ENCODE measurements at places on chromosomes 2 and 18.

- no peak for DNase-seq
Observed at GRCh38 chr2:168448980-168449379, 7.1 kb upstream of the CERS6 start.

DNA sequence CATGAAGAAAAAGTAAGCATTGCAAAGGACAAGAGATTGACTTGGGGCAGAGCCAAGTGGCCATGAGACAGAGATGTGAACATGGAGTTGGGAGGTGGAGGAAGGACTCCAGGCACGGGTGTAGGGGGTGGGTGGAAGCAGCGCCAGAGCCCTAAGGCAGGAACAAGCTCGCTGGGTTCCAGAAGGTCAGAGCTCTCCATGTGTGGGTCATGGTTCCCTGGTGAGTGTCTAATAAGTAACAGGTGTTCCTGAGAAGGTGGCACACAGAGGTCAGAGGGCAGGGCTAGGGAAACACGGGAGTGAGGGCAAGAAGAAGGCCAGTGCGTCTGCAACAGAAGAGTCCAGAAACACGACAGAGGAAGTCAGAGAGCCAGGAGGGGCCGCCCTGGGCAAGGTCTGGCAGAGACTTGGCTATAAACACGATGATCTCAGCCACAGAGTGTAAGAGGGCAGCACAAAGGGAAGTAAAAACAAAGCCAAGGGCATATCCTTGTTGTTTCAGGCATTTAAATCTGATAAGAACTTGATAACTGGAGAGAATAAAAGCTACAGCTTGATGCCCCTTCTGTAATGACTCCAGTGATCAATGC lies 260.8 kb downstream of the TGIF1 start:
- peak; percentile 48 for DNase-seq

DNA sequence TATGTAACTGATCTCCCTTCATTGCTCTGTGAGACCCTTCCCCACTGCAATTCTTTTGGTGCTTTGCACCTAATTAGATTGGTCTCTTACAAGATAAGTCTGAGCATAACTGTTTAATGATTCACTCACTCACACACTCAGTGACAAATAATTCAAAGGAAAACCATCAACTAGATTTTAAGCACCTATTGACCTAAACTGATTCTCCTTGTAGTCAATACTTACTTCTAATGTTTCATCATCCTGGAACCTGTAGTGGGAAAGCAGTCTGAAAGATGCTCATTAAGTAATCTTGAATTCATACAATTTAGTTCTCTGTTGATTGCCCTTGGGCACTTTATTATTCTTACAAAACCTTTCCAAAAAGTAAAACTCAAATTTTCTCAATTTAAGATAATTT lies 74.3 kb upstream of the COL5A2 start:
- DNase-seq: peak; percentile 62

DNA sequence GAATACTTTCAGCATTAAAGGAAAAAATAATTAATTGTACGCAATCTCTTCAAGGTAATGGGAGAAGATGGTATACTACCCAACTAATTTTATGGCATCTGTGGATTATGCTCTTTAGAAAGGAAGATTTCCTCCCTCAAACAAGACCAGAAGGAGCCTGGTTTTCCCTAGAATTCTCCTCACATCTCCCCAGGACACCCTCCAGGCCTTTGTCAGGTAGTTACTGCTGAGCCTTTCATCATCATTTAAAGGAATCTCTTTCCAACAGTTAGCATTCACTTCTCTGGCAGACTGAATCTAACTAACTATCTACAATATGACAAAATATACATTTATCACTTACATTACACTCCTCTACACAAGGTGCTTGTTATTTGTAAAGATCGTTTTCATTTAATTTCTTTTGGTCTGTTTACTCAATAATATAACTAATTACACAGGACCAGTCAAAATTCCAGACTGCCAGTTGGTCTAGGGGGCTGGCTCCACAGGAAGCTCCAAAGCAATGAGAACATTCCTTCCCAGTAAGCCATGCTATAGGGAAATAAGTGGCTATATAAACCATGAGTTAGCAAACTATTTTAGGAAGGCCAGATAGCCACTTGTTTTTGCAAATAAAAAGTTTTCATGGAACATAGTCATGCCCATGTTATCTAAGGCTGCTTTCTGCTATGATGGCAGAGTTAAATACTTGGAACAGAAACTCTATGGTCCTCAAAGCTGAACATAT lies 19.1 kb downstream of the ZNF24 start:
- DNase-seq: peak; percentile 51

GRCh38 chr2:39723497-39723896 lies 55.6 kb downstream of the THUMPD2 start:
- DNase-seq: no peak

- DNase-seq: peak; percentile 98
Observed at GRCh38 chr2:215698566-215698965, 262.7 kb upstream of the FN1 start.

GRCh38 chr2:152372438-152372984 lies 37.5 kb downstream of the FMNL2 start:
- DNase-seq: no peak

Data from EL (cell line).